Upper lobe of right lung (tissue), 1 donor: ENCODE measurements at places on chromosomes 16 and 17.

GRCh38 chr17:49862781-49863331 lies 15.0 kb upstream of the TAC4 start:
- DNase-seq, result no peak

DNA sequence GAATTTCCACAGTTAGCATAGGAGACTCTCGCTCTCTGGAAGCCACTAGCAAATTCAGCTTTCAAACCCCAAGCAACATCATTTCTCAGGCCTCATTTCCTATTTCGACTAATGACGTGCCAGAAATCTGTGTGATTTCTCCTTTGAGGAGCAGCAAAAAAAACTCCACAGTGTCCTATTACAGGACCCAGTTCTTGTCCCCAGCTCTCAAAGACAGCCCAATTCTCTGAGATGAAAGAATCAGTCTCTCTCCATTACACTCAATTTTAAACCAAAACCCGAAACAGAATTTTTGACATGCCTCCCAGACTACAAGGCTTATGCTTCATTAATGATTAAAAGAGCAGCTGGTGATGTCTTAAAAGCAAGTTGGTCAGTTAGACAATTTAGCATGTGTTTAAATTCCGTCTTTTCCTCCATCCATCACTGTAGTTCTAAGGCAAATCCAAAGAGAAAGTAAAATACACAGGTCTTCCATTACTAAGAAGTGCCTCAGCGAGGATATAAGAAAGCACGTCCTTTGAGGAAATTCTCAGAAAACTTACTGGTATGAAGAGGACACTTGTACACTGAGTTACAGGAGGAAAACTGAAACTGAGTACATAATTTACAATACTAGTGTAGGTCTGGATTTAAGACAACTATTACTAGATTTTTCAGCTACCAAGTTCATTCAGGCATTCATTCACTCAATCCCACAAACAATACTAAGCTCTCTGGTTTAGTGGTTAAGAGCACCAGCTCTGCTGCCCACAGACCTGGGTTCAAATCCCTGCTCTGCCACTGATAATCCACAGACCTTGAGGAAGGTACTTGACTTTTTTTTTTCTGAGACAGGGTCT lies 12.5 kb downstream of the TOM1L2 start:
- no peak for DNase-seq

GRCh38 chr16:9787717-9788116 lies 394.5 kb downstream of the GRIN2A start:
- DNase-seq, result no peak

DNA sequence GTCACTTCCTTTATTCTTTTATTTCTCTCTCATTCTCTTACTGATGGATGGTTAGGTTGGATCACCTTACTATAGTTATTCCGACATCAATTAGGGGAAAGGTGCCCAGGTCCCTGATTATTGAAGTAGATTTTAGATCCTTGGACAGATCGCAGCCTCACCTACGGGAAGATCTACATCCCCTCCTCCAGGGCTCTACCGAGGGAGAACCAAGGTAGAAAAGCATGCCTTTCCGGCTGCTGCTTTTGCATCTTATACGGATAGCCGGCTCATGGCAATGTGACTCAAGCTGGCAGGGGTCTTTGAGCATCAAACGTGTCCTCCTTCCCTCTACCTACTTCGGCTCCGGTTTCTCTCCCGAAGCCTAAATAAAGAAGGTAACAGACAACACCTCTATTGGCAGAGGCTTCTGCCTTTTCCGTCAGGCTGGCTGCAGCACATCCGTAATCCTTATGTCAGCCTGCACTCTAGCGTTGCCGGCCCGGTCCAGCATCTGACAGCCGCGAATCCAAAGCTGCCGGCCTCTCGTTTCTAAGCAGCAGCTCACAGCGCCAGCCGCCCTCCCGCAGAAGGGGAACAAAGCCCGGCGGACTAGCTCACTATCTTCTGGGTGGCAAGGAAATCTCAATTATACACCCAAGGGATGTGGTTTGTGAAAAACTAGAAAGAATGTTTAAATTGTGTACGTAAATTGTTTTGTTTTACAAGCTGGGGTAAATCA lies 46.9 kb downstream of the IRX6 start:
- DNase-seq, result peak; percentile 80

DNA sequence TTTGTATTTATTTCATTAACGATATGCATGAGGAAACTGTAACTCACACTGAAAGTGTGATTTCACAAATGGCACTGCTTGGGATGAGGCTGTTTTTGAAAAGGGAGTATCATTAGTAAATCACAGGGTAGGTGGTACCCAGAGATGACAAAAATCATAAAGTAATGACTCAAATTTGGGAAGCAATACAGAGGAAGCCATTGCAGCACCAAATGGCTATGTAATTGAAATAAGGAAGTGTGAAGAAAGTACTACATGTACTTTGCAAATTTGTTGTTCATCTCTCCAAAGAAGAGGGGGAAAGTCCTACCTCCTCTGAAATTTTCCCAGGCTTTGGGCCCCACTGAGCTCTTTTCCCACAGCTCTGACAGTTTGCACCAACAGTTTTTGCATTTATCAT lies 12.3 kb upstream of the ABCC12 start:
- no peak for DNase-seq

- peak; percentile 90 for DNase-seq
Measured at GRCh38 chr17:48024149-48025039, 13.2 kb downstream of the COPZ2 start.

GRCh38 chr16:74954763-74955162 lies 30.2 kb downstream of the WDR59 start:
- no peak for DNase-seq

DNA sequence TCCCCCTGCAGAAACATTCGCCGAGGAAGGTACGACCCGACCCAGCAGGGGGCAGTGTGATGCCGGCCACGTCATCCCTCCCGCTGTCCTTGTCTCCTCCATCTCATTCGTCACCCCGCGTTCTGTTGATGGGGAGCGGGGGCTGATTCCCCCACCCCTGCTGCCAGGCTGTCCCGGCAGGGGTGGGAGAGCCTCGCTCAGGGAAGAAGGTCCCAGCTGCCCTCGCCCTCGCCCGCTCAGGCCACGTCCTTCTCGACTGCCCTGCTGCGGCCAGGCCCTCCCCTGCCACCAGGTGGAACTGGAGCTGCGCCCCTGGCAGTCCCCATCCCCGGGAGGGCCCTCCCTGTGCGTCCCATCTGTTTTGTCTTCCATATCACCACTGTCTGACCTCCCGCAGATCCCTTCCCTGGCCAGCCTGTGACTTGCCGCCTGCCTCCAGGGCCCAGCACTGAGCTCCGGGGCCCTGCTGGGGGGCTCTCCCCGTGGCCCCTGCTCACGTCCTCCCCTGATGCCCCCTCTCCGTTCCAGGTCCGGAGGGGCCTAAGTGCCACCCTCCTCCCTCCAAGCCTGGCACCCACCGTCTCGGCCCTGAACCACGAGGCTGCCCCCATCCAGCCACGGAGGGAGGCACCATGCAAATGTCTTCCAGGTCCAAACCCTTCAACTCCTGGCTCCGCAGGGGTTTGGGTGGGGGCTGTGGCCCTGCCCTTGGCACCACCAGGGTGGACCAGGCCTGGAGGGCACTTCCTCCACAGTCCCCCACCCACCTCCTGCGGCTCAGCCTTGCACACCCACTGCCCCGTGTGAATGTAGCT lies 20.6 kb downstream of the ADAM11 start:
- peak; percentile 87 for DNase-seq
